ENCODE measurements at places on chromosomes 2 and 18.

DNA sequence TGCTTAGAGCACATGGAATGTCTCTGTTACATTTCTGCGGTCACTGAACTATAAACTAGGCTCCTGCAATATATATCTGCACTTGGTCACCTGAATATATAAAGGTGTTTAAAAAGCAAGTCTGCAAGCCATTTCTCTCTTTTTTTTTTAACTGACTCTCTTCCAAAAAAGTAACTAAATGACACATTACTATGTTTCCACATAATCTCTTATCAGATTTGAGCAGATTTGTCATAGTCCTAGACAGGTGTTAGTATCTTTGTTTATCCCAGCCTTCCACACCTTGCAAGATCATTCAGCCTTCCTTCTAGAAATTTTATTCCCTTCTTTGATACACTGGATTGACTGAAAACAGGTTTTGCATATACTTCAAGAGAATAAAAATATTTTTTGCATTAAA lies 86.7 kb upstream of the KLF7 start:
- no peak for DNase-seq

DNA sequence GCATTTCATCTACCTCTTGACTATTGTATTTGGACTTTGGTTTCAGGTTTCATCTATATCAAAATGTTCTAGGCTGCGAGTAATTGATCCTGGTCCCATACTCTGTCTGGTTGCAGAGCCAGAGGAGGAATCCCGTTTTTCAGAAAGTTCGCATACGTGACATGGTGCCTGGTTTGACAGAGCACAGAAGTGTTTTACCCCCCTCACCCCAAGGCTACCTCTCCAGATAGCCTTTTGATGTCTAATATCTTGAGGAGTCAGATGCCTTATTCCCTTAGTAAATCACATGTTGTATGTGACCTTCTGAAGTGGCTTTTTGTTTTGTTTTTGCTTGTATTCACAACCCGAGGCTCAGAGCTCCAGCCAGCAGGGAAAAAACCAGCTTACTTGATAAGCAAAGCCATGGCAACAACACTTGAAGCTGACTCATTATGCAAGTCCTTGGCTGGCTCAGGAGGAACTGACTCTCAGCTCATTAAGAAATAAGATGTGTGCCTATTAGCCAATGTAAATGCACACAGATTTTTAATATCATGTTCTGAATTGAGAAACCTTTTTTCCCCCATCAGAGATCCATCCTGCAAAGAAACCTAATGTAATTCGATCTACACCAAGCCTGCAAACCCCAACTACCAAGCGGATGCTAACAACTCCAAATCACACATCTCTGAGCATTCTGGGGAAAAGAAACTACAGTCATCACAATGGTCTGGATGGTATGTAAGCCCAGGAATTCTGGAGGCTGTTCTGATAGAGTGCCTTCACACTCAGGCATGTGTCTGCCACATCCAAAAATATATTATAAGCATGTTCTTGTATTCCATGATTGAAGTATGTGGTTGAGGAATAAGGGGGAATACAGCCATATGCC lies 41.4 kb downstream of the OXER1 start:
- peak; percentile 7 for DNase-seq

GRCh38 chr18:44716697-44717163 lies 36.0 kb downstream of the SETBP1 start:
- no peak for DNase-seq

GRCh38 chr18:49030692-49031443 lies 80.1 kb upstream of the SMAD7 start:
- DNase-seq = no peak

All from NCI-H2171 (cell line).